A549 treated with RU486 at 1 μM for 4 hours (cell line): ENCODE measurements at places on chromosomes 7 and 10. TPM values are rescaled to one million over a fixed set of nuclear protein-coding genes. Genes with fewer than 3 reads are reported as not detected.

CACNB2 gene
- not detected in 5 replicates for total RNA-seq

MLLT10 gene
- 20.9 to 36.5 TPM (median 33.8 TPM) in 5 replicates for total RNA-seq

NKX1-2 gene
- 0.03 to 0.05 TPM in 2 of 5 replicates, not detected in the others for total RNA-seq

LRIT1 gene
- not detected in 5 replicates for total RNA-seq

CUL1 gene
- 57.7 to 64.3 TPM (median 61.5 TPM) in 5 replicates for total RNA-seq

PHF14 gene
- total RNA-seq = 19.0 to 23.4 TPM (median 22.6 TPM) in 5 replicates

LRRC17 gene
- 0.08 to 0.35 TPM (median 0.16 TPM) in 4 of 5 replicates, not detected in the other for total RNA-seq

AUTS2 gene
- 3.2 to 5.1 TPM (median 4.7 TPM) in 5 replicates for total RNA-seq

VSTM4 gene
- 0.29 to 0.44 TPM (median 0.36 TPM) in 5 replicates for total RNA-seq
